NCI-H1930 (cell line): ENCODE measurements at places on chromosomes 1 and 21.

DNA sequence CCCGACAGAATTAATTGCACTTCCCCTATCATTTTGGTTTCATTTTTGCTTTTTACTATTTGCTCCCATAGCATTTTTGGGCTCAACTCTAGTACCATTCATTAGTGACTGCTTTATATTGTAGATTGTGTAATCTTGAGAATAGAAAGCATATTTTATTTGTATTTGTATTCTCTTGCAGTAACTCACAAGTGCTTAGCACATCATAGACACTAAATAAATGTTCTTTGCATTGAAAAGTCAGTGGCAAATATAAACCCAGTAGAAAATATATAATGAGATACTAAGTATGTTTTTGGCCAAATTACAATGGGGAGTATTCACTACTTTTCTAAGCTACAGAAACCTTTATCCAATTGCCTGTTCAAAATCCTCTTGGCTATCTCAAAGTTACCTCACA, 359.7 kb upstream of the CAMK1G start:
- no peak for DNase-seq

- no peak for DNase-seq
Observed at GRCh38 chr1:55217226-55217986, 2.2 kb upstream of the USP24 start.

DNA sequence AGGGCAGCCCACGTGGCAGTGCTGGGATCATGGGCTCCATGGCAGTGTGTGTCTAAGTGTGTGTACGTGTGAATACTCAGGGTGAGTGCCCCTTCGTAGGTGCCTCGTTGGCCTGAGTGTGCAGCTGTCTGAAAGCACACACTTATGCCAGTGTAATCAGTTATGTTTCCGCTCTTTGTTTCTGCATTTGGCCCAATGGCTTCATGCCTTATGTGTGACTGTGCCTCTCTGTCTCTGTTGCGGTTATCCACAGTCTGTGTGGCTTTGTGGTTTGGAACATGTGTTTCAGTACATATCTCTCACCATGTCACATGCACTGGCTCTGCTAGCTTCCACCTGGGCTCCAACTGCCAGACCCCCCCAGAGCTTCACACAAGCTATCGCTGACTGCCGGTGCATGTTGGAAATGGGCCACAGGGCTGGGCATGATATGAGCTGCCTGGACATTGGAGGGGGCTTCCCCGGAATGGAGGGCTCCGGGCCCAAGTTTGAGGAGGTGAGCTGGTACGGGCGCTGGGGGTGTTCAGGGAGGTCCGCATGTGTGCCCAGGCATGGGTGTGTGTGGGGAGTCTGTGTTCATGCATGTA, 70.3 kb upstream of the TINAGL1 start:
- DNase-seq = no peak

DNA sequence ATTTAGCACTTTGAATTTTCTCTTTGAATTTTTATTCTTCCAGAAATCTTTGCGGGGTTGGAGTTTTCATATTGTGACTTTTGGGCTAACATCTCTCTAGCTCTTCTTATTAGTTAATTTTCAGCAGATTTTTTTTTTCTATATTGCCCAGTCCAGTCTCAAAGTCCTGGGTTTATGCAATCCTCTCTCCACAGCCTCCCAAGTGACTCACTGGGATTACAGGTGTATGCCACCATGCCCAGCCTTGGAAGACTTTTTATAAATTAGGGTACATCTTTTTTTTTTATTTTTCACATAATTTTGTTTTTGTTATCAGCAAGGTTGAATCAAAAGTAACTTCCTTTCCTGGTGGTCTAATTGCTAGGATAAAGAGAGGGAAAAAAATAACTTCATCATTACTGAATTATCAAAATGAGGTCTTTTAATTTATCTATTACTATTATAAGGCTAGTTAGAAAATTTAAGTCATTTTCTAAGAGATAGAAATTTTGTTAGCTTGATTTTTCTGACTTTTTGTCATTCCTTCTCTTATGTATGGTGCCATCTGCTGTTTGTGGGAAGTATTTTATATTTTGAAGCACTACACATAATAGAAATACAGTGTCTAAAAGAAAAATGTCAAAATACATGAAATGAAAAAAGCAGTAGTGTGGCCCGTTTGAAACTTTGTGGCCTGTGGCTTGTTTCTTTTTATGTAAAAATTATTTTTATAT, 273.4 kb upstream of the CACYBP start:
- no peak for DNase-seq

- DNase-seq = no peak
Observed at GRCh38 chr1:65255656-65256050, 53.7 kb upstream of the DNAJC6 start.

- DNase-seq = no peak
Observed at GRCh38 chr1:45542591-45542990, 8.0 kb upstream of the AKR1A1 start.
